ENCODE measurements at places on chromosomes 2 and 18. TPM values are rescaled to one million over a fixed set of nuclear protein-coding genes. Genes with fewer than 3 reads are reported as not detected.

- no peak for DNase-seq
Measured at GRCh38 chr2:236562434-236562833, 7.2 kb upstream of the ACKR3 start.

ZDBF2 gene
- 3.3 TPM for polyA plus RNA-seq

APOB gene
- polyA plus RNA-seq: not detected

DNA sequence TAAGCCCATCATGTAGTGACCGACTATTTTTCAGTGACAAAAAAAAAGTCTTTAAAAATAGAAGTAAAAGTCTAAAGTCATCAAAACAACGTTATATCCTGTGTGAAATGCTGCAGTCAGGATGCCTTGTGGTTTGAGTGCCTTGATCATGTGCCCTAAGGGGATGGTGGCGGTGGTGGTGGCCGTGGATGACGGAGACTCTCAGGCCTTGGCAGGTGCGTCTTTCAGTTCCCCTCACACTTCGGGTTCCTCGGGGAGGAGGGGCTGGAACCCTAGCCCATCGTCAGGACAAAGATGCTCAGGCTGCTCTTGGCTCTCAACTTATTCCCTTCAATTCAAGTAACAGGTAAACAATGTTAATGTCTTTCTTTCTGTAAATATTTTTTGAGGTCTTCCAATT is at the start of gene CD28:
CD28 (plus strand) TSS at position 237 of the 400 bp plus-strand sequence; CDS start at position 295, 58 bp downstream.
- peak; percentile 82 for DNase-seq

- no peak for DNase-seq
Measured at GRCh38 chr2:54551123-54551756, 95.1 kb downstream of the SPTBN1 start.

RFX8 gene
- polyA plus RNA-seq: not detected

TSPYL6 gene
- not detected for polyA plus RNA-seq

DNA sequence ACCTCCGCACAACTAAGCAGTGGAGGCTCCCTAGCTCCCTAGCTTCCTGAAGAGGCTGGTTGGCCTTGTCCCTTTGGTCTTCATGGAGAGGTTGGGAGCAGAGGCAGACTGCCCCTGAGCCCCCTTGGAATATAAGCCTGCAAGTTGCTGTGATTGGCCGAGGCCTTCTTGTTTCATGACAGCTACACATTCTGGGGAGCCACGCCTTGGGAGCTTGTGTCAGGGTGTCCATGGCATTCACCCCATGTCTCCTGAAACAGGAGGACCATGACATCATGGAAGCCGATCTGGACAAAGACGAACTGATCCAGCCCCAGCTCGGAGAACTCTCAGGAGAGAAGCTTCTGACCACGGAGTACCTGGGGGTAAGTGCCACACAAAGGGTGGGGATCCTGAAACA is 64.0 kb upstream of the B3GNT7 start:
- DNase-seq: no peak

MROH2A gene
- polyA plus RNA-seq: not detected

ALK gene
- polyA plus RNA-seq: not detected

DNA sequence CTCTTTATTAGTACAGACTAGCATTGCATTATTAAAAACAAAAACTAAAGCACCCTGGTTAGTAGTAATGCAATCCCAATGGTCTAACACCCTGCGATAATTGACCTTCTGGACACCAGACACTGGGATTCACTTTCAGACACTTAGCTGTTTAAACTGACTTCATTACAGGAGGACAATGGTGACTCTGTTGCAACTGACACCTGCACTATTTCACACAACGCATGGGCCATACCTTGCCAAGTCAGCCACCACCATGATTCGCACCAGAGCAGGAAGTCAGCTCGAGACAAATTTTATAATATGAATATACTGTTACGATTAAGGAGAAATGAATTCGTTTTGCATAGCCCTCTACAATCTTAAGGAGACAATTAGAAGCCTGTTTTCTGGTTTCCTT is 150.7 kb downstream of the MEIS1 start:
- DNase-seq: no peak

DNA sequence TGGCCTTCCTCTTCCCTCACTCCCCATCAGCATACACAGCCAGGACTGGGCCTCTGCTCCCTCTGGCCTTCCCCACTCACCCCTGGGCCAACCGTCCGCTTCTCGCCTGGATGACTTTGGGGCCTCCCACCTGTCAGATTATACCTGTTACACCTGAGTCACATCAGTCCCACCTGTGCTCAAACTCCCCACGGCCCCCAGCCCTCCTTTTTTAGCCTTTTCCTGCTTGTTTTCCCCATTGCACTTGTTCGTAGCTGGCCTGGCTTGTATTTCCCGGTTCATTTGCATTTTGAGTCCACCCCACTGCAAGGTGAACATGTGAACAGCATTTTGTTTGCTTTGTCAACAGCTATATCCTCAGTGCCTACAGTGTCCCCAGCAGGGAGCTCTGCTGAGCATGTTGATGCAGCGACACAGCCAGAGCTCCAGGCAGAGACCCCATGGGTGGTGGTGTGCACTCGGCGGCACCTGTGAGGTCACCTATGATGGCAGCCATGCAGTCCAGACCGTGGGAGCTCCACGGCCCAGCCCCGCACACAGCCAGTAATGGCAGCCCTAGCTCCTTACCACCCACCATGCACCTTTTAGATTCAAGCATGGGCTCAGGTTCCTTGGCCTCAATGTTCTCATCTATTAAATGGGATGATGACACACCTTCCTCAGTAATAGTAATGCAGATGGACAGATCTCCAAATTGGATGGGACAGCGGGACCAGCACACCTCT is 276.4 kb upstream of the HS6ST1 start:
- DNase-seq: no peak

- no peak for DNase-seq
Measured at GRCh38 chr2:16174693-16175045, 234.3 kb downstream of the MYCN start.

SLC4A1AP gene
- polyA plus RNA-seq: 25.6 TPM

DSG1 gene
- polyA plus RNA-seq: not detected

GRCh38 chr2:43086451-43087221 is 139.8 kb downstream of the ZFP36L2 start:
- DNase-seq: no peak

- no peak for DNase-seq
Measured at GRCh38 chr2:198219292-198219691, 414.9 kb downstream of the PLCL1 start.

DNA sequence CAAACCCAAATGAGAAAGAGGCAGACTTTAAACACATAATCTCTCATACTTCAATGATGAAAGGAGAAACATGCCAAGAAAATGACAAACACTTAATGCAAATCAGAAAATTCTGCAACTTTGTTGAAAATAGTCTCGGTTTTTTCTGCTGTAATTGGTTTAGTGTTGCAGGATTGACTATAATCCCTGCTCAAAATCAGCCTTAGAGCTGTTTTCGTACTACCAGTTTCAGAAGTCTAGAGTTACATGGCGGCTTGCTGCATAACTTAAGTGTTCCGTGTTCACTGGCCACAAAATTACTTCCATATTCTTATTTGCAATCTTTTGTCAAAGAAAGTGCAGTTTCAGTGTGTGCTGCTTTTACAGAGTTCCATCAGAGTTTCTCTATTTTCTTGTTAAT is 48.9 kb upstream of the ITGAV start:
- no peak for DNase-seq

GRCh38 chr2:201806442-201807170 is at the start of gene CDK15:
TSS of gene CDK15 (plus strand) at chr2:201806537. CDS start at chr2:201806665, 128 bp downstream.
- no peak for DNase-seq

VIL1 gene
- 0.40 TPM for polyA plus RNA-seq

PTMA gene
- polyA plus RNA-seq: 2,333 TPM

ANAPC1 gene
- 26.0 TPM for polyA plus RNA-seq

CRYBA2 gene
- polyA plus RNA-seq: not detected

GRCh38 chr2:101231240-101231639 is 21.4 kb upstream of the CNOT11 start:
- DNase-seq: no peak

REEP1 gene
- not detected for polyA plus RNA-seq

HOXD13 gene
- polyA plus RNA-seq: not detected

RAB27B gene
- polyA plus RNA-seq: 0.36 TPM

GRCh38 chr2:206555721-206556120 is 86.6 kb upstream of the FAM237A start:
- DNase-seq: no peak

UXS1 gene
- polyA plus RNA-seq: 51.9 TPM

DHRS9 gene
- not detected for polyA plus RNA-seq

DNA sequence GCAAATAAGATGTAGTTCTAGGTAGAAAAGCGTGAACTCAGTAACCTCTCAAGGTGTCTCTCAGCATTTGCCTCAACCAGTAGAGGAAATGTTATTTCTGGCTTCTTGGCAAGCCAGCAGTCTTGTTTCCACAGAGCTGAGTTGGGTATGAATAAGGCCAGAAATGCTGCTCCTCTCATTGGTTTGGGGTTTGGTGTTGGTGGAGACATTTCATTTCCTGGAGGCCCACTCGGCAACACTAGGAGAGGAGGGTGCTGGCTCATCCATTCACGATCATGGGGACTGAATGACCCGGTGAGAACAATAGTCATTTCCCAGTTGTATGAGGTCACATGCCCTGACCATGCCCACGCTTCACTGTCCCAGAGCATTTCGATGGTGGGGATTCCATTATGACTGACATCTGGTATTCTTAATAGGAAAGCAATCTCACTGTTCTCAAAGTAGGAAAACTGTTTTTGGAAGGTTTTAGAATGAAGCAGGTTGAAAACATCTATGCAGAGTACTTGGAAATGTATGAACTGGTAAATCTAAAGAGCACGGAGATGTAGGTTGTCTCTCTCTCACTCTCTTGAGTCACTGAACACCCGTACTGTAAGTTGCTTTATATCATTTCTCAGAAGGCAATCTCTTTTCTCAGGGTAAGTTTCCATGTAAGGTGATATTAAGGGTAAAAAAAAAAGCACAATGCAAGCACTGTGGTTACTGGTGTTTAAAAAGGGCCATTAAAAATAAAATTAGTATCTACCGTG is 37.1 kb upstream of the CTLA4 start:
- DNase-seq: no peak

GRCh38 chr2:156211318-156211717 is 121.2 kb downstream of the NR4A2 start:
- no peak for DNase-seq

DNA sequence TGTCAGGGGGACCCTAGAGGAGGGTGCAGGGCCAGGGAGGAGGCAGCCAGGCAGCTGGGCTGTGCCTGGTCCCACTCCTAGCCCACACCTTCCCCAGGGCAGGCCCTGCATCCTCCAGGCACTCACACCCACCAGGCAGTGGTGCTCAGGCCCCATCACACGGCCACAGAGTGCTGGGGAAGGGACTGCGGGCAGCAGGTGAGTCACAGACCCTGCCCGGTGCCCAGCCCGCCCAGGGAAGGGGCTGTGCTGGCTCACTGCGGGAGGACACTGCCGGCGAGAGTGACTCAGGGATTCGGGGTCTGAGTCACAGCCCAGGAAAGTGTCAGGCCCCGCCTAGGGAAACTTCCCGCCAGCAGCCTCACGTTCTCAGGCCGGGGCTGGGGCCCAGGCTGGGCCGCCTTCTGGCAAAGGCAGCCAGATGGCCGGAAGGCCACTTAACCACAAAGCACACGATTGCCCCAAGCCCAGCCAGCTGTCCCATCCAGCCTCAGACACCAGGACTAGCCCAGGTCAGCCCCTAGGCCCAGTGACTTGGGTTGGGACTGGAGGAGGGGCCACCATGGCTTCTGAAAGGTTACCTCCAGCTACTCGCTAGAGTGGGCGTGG is 42.2 kb downstream of the BIN1 start:
- DNase-seq: no peak

- no peak for DNase-seq
Measured at GRCh38 chr2:138780908-138781307, 718 bp upstream of the NXPH2 start.

OTOS gene
- polyA plus RNA-seq: not detected

DNA sequence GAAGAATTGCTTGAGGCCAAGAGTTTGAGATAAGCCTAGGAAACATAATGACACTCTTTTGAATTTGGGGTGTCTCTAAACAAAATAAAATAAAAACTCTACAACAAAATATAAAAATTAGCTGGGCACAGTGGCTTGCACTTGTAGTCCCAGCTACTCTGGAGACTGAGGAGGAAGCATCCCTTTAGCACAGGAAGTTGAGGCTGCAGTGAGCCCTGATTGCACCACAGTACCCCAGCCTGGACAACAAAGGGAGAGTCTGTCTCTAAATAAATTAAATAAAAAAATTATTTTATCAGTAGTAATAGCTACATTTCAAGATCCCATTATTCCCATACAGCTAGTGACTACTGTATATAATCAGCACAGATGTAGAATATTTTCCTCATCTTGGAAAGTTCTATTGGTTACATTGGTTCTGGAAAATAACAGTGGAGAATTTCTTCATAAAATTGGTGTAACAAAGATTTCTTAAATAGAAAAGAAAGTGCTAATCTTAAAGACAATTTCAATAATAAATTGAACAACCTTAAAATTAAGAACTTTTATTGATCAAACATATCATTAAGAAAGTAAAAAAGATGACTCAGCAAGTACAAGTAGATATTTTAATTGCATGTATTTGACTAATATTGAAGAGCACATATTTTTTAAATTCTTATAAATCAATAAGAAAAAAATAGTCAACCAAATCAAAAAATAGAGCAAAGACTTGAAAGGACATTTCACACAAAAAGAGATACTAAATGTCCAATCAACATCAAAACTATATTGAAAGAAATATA is 90.4 kb upstream of the KYNU start:
- DNase-seq: no peak

GRCh38 chr2:202121532-202122162 is 48.6 kb downstream of the KIAA2012 start:
- DNase-seq: no peak

- DNase-seq: no peak
Measured at GRCh38 chr2:193251909-193252308, 1057.2 kb upstream of the TMEFF2 start.

CROCC2 gene
- polyA plus RNA-seq: not detected

DNA sequence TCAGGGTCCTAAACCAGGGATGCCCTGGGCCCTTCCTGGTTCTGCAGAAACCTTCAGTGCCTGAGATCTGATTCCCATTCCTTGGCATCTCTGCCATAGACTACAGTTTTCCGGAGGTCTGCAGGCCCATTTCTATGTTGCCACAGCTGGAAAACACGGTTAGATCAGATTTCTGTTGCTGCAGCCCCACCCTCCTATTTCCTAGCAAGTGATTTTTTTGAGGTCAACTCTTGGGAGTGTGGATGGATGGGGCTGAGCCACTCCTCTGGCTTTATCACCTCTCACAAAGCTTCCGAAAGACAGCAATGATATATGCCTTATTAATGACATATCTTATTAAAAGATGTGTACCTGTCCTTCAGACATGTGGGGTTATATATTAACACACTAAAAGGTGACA is 56.3 kb downstream of the ZAP70 start:
- DNase-seq: no peak

GRCh38 chr2:155645791-155646190 is 686.7 kb downstream of the NR4A2 start:
- no peak for DNase-seq

Measured in naive B cell (primary cell).